ENCODE measurements at places on chromosomes 12 and 14. TPM values are rescaled to one million over a fixed set of nuclear protein-coding genes. Genes with fewer than 3 reads are reported as not detected.

The ACSM4 gene
- not detected for total RNA-seq

The OR6C2 gene
- not detected for total RNA-seq

The BAZ2A gene
- total RNA-seq: 79.5 TPM

The BICDL1 gene
- 0.65 TPM for total RNA-seq

The GLT8D2 gene
- 10.9 TPM for total RNA-seq

The RHNO1 gene
- 49.9 TPM for total RNA-seq

The FGF6 gene
- not detected for total RNA-seq

The COA8 gene
- 20.2 TPM for total RNA-seq

The FIGNL2 gene
- 2.3 TPM for total RNA-seq

The GPRC5D gene
- total RNA-seq: not detected

The PTGDR gene
- total RNA-seq: not detected

The AMDHD1 gene
- total RNA-seq: 0.51 TPM

The ETFBKMT gene
- 0.65 TPM for total RNA-seq

The CD63 gene
- 754 TPM for total RNA-seq

The PRKD1 gene
- 8.7 TPM for total RNA-seq

The TUBA1C gene
- total RNA-seq: 501 TPM

The DIO3 gene
- total RNA-seq: not detected

The FRMD6 gene
- total RNA-seq: 113 TPM

The PLXNC1 gene
- total RNA-seq: under 0.01 TPM

The MIP gene
- total RNA-seq: 0.98 TPM

The ISM2 gene
- 2.5 TPM for total RNA-seq

The EPYC gene
- total RNA-seq: not detected

The KCNC2 gene
- total RNA-seq: 0.51 TPM

The RNASE3 gene
- total RNA-seq: not detected

The GNB3 gene
- total RNA-seq: 0.51 TPM

The LRTM2 gene
- total RNA-seq: not detected

The TSPAN9 gene
- total RNA-seq: 24.9 TPM

The KLRF1 gene
- total RNA-seq: not detected

The FLVCR2 gene
- 0.49 TPM for total RNA-seq

The RIMKLB gene
- 10.3 TPM for total RNA-seq

The TAS2R14 gene
- total RNA-seq: 2.2 TPM

The BTBD6 gene
- 41.7 TPM for total RNA-seq

The IFNG gene
- not detected for total RNA-seq
